NT2/D1 (cell line): ENCODE measurements at places on chromosomes 4 and X.
A peak's percentile ranks its signal among the peaks of the same experiment; 100 is the strongest.

GRCh38 chrX:48694776-48695533 lies 1.6 kb upstream of the SUV39H1 start:
- DNase-seq: no peak

GRCh38 chrX:40240844-40241243 lies 143.1 kb upstream of the BCOR start:
- DNase-seq: no peak

DNA sequence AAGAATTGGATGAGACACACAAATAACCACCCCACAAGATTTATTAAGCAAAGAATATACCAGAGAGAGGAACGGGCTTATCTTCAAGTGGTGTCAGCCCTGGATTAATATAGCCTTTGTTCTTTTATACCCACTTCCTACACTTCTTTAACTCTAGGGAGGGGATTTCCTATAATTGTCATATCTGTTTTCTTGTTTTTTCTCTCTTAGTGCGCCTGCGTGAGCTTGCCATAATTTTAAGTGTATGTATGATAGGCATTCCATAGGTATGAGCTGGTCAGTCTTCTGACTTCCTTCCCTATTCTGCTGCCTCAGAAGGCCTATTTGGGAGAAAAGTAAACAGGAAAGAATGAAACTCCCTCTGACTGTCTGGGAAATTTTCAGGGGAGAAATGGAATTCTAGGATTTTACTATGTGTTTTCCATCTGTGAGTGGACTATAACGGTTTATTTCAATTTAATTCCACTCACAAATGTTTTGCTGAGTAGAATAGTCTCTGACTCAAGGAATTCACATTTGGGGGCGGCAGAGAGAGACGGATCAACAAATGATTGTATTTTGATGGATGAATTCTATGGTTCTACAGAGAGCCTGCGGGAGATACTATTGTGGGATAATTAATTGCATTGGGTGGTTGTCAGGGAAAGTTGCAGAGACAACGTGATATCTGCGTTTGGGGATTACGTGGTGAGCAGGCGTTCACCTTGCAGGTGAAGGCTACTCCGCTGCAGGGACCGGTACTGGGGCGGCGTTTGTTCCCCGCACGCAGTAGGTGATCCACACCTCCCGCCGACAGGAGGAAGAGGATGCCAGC lies 626 bp upstream of the CEP135 start:
- DNase-seq: no peak

- DNase-seq: peak; percentile 72
These were observed 55.7 kb upstream of the CCDC160 start for GRCh38 chrX:134181275-134181660.

GRCh38 chrX:53281321-53281822 lies at the start of gene IQSEC2:
Gene IQSEC2, minus strand, starts transcription at chrX:53281584.
- peak; percentile 57 for DNase-seq
